Activated naive CD4-positive, alpha-beta T cell treated with anti-CD3 and anti-CD28 coated beads, Interleukin-2, amount 10 ng/mL, durations not matched to agents 5 hours and 36 hours (primary cell): ENCODE measurements at places on chromosomes 3 and 15. TPM values are rescaled to one million over a fixed set of nuclear protein-coding genes. Genes with fewer than 3 reads are reported as not detected.

The TMEM43 gene
- total RNA-seq: 43.6 TPM

The TARS3 gene
- total RNA-seq: 14.9 TPM

The HESX1 gene
- total RNA-seq: not detected

The GOLGA8G gene
- total RNA-seq: not detected

The GOLGA6B gene
- not detected for total RNA-seq

The BLM gene
- 31.2 TPM for total RNA-seq

The AP3S2 gene
- 22.1 TPM for total RNA-seq

The RYK gene
- 13.5 TPM for total RNA-seq

The CCR2 gene
- total RNA-seq: 60.5 TPM

The VIPR1 gene
- 48.3 TPM for total RNA-seq

The TMEM108 gene
- not detected for total RNA-seq

The GOLGA8N gene
- total RNA-seq: 5.3 TPM

The FETUB gene
- total RNA-seq: not detected

The AP3B2 gene
- not detected for total RNA-seq

The CYP1A1 gene
- total RNA-seq: 5.6 TPM

The CCR5 gene
- total RNA-seq: 12.0 TPM

The C2CD4A gene
- not detected for total RNA-seq

The COLQ gene
- 4.5 TPM for total RNA-seq

The GPR160 gene
- total RNA-seq: 16.9 TPM

The RLBP1 gene
- total RNA-seq: not detected

The SNURF gene
- total RNA-seq: 10.2 TPM

The TIMP4 gene
- not detected for total RNA-seq

The GOLGA6L10 gene
- 1.2 TPM for total RNA-seq

The TM6SF1 gene
- 16.6 TPM for total RNA-seq

The AADAC gene
- total RNA-seq: not detected

The CCPG1 gene
- total RNA-seq: 14.7 TPM

The TBC1D5 gene
- 45.8 TPM for total RNA-seq

The PLSCR5 gene
- not detected for total RNA-seq

The MEX3B gene
- total RNA-seq: 0.34 TPM

The SEC62 gene
- 73.0 TPM for total RNA-seq

The TIGIT gene
- total RNA-seq: 3.3 TPM

The LINGO1 gene
- not detected for total RNA-seq

The MKRN3 gene
- 6.2 TPM for total RNA-seq

The GOLGA8A gene
- 185 TPM for total RNA-seq

The ATP13A5 gene
- total RNA-seq: not detected

The RBP2 gene
- not detected for total RNA-seq

The EPHB3 gene
- 0.08 TPM for total RNA-seq

The ALS2CL gene
- total RNA-seq: 29.8 TPM

The CCR4 gene
- 30.8 TPM for total RNA-seq

The CD276 gene
- total RNA-seq: 0.14 TPM

The ALPK3 gene
- total RNA-seq: 0.20 TPM

The P2RY1 gene
- 0.05 TPM for total RNA-seq

The CSPG5 gene
- 0.63 TPM for total RNA-seq

The GOLGA8M gene
- 1.1 TPM for total RNA-seq

The C3orf20 gene
- total RNA-seq: 0.12 TPM

The VWA5B2 gene
- total RNA-seq: not detected

The SLCO2A1 gene
- total RNA-seq: not detected

The SCAPER gene
- 22.9 TPM for total RNA-seq

The TMEM212 gene
- total RNA-seq: not detected

The CCDC191 gene
- total RNA-seq: 4.1 TPM

The SLC25A38 gene
- 38.6 TPM for total RNA-seq

The HGD gene
- 0.67 TPM for total RNA-seq
